Transverse colon (tissue), 4 donors: ENCODE measurements at places on chromosomes 12 and 14.

DNA sequence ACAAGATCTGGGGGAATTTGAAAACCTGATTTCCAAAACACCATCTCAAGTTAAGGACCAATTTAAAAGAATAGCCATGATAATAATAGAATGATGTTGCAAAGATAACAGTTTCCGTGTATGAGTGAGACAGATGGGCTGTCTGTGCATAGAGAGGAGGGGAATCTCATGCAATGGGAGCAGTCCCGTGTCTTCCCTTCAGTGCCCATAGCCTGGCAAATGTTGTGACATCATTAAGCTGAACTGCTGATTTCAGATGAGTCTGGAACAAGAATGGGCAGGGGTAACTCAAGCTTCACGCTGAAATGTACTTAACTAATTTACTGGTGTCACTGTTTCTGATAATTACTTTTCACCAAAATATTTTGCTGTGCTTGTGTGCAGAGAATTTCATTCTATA is 454.0 kb downstream of the FOXG1 start:
- no peak for DNase-seq
- no peaks in the 10 kb centered on the region for H3K36me3 ChIP-seq
- no peak overlapping the region for H3K27ac ChIP-seq
- H3K27me3 ChIP-seq: no peaks in the 10 kb centered on the region
- H3K4me1 ChIP-seq: no peaks in the 10 kb centered on the region
- H3K4me3 ChIP-seq: no peak overlapping the region

- H3K27me3 ChIP-seq: no peaks in the 10 kb centered on the region
- H3K4me3 ChIP-seq: no peak overlapping the region
- DNase-seq: no peak
- no peaks in the 10 kb centered on the region for H3K36me3 ChIP-seq
These were observed 372.2 kb downstream of the RAD51B start for GRCh38 chr14:68191567-68192321.

- no peak overlapping the region for H3K27ac ChIP-seq
- H3K4me1 ChIP-seq: peaks cover 4% of the 10 kb centered on the region
- H3K36me3 ChIP-seq: no peaks in the 10 kb centered on the region
- no peak for DNase-seq
- H3K27me3 ChIP-seq: no peaks in the 10 kb centered on the region
These were observed 11.2 kb downstream of the CEP170B start for GRCh38 chr14:104876251-104876699.

- H3K4me3 ChIP-seq: no peak overlapping the region
- H3K4me1 ChIP-seq: no peaks in the 10 kb centered on the region
- H3K36me3 ChIP-seq: no peaks in the 10 kb centered on the region
- H3K27me3 ChIP-seq: no peaks in the 10 kb centered on the region
These were observed 56.4 kb upstream of the USP44 start for GRCh38 chr12:95607642-95608041.

DNA sequence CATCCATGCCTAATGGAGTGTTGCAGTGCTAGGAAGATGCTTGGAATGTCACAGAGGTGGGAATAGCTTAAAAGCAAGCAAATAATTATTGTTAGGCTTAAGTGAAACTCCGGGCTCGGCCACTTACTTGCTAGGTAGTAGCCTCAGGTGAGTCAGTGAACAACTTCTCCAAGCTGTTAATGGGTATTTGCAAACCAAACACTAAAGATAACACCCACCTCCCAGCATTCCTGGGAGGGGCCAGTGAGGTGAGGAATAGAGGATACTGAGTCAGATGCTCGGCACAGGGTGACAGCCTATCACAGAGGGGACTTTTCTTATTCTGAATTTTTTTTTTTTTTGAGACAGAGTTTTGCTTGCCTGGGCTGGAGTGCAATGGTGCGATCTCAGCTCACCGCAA is 151.2 kb upstream of the RFLNA start:
- no peak for DNase-seq
- no peaks in the 10 kb centered on the region for H3K36me3 ChIP-seq
- H3K4me1 ChIP-seq: no peaks in the 10 kb centered on the region
- no peaks in the 10 kb centered on the region for H3K27me3 ChIP-seq
- H3K4me3 ChIP-seq: no peak overlapping the region
- H3K27ac ChIP-seq: no peak overlapping the region

GRCh38 chr14:95233702-95234241 is 76.4 kb upstream of the DICER1 start:
- no peak overlapping the region for H3K4me3 ChIP-seq
- H3K36me3 ChIP-seq: no peaks in the 10 kb centered on the region
- H3K27ac ChIP-seq: peak overlapping the region; percentile 71
- no peaks in the 10 kb centered on the region for H3K27me3 ChIP-seq
- peak; percentile 61 for DNase-seq

GRCh38 chr14:69531135-69531534 is 43.5 kb downstream of the CCDC177 start:
- H3K27me3 ChIP-seq: peaks cover under 1% of the 10 kb centered on the region
- H3K4me1 ChIP-seq: peaks cover 5% of the 10 kb centered on the region
- no peak overlapping the region for H3K27ac ChIP-seq
- no peaks in the 10 kb centered on the region for H3K36me3 ChIP-seq
- no peak overlapping the region for H3K4me3 ChIP-seq

GRCh38 chr14:91891101-91891500 is 23.8 kb upstream of the TC2N start:
- H3K4me3 ChIP-seq: no peak overlapping the region
- H3K27me3 ChIP-seq: no peaks in the 10 kb centered on the region
- no peaks in the 10 kb centered on the region for H3K36me3 ChIP-seq
- peaks cover 15% of the 10 kb centered on the region for H3K4me1 ChIP-seq
- no peak for DNase-seq

DNA sequence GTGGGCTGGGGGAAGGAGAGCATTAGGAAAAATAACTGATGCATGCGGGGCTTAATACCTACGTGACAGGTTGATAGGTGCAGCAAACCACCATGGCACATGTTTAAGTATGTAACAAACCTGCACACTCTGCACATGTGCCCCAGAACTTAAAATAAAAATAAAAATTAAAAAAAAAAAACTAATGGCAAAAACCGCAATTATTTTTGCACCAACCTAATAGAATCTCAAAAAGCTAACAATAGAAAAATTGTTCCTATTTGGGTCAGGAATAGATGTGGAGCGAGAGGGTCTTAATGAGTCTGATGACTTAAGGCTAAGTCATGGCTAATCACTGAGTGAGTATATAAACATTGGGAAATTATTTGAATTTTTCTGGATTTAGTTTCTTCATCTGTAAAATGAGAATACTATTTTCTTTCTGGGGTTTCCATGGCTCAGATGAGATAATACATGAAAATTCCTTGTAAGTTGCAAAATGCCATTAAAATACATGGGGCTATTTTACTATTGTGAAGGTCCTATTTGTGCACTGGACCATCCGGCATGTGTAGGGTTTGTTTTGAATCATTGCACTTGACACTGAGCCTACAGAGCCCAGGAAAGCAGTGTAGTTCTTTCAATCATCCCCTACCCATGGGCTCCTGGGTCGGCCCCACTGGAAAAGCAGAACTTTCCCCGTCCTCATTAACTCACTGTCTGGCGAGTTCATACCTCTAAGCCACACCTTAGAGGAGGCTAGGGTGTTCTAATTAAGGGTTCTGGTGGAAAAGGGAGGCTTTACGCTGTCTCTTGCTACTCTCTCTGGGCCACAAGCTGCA is 164.1 kb upstream of the NTF3 start:
- H3K27me3 ChIP-seq: no peaks in the 10 kb centered on the region
- no peaks in the 10 kb centered on the region for H3K4me1 ChIP-seq
- no peak overlapping the region for H3K4me3 ChIP-seq
- no peak overlapping the region for H3K27ac ChIP-seq

GRCh38 chr12:946212-946611 is 3.3 kb downstream of the RAD52 start:
- H3K4me3 ChIP-seq: no peak overlapping the region
- H3K27me3 ChIP-seq: no peaks in the 10 kb centered on the region
- H3K27ac ChIP-seq: no peak overlapping the region
- peaks cover 11% of the 10 kb centered on the region for H3K4me1 ChIP-seq
- H3K36me3 ChIP-seq: no peaks in the 10 kb centered on the region

GRCh38 chr14:102646615-102647014 is 54.2 kb downstream of the RCOR1 start:
- peaks cover 7% of the 10 kb centered on the region for H3K4me1 ChIP-seq
- DNase-seq: no peak
- no peak overlapping the region for H3K4me3 ChIP-seq
- H3K27me3 ChIP-seq: no peaks in the 10 kb centered on the region
- H3K36me3 ChIP-seq: no peaks in the 10 kb centered on the region
- no peak overlapping the region for H3K27ac ChIP-seq

DNA sequence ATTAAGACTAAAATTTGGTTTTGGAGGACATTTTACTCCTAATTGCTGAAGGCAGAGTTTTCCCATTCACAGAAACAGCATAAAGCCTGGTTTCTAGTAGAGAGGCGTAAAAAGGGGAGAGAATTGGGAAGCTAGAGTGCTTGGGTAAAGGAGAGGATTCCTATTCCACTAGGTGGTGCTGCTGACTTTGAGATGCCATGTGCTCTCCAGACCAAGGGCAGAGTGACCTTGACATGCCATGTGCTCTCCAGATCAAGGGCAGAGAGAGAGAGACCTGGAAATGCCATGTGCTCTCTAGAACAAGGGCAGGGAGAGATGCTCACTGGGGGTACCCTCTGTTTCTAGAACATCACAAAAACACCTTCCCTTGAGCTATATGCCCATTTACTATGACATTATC is 176.2 kb upstream of the PDZRN4 start:
- H3K4me3 ChIP-seq: no peak overlapping the region
- H3K36me3 ChIP-seq: no peaks in the 10 kb centered on the region
- H3K27me3 ChIP-seq: no peaks in the 10 kb centered on the region
- DNase-seq: no peak
- no peak overlapping the region for H3K27ac ChIP-seq
- H3K4me1 ChIP-seq: no peaks in the 10 kb centered on the region

DNA sequence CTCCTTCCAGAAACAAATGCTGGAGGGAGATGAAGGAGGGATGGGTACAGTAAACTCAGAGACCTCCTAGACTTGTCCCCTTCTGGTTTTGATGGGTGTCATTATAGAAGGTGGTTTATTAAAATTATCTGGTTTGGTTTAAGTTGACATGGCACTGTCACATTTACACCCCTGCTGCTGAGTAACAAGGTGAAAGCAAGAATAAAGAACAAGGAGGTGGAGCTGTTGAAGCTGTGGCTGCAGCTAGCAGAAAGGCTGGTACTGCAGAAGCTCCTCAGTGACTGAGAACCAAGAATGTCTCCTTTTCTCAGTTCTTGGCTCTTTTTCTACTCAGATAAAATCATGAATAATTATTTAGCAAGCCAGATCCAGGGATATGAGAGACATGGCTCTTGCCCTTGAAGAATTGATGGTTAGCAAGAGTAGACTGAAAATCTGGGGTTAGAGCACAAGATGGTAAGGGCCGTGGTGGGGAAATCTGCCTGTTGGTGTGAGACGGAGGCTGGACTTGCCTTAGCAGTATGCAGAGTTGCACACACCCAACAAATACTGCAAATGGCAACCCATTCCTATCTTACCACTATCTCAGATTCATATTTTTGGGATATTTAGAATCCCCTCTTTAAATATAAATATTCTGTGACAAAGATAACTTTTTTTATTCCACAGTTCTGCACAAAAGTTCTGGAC is at the start of gene GZMH:
Gene GZMH, minus strand, starts transcription at position 31 of the 690 bp plus-strand sequence. CDS start 72 bp downstream, outside the sequence.
- DNase-seq: no peak
- H3K4me1 ChIP-seq: no peaks in the 10 kb centered on the region
- no peaks in the 10 kb centered on the region for H3K27me3 ChIP-seq
- H3K27ac ChIP-seq: no peak within 1 kb of the TSS

DNA sequence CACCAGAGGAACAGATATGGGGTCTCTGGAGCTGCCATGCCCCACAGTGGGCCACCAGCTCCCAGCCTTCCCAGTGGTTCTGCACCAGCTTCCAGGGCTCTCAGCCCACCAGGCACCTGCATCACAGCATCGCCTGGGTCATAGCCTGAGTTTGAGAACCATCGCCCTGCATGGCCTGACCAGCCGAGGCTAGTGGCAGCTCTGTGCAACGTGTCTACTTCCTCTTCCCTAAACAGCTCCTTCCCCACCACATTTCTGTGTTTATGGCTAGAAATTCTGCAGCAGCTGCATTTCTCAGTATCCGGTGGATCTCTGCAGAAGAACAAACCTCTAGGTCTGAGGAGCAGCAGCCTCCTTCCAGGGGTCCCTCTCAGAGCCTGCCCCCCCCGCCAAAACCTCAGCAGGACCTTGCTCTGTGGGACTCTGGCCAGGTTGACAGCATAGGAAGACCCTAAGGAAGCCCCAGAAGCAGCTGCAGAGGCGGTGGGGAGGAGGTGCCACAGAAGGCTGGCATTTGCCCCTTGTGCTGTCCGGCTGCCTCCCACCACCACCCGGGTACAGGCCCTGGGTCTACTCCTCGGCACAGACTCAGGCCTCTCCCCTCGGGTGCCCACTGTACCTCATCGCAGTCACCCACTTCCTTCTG is 47.7 kb downstream of the PSMA6 start:
- H3K27me3 ChIP-seq: no peaks in the 10 kb centered on the region
- H3K36me3 ChIP-seq: no peaks in the 10 kb centered on the region
- H3K27ac ChIP-seq: peak overlapping the region; percentile 94
- peaks cover 78% of the 10 kb centered on the region for H3K4me1 ChIP-seq
- no peak overlapping the region for H3K4me3 ChIP-seq
- no peak for DNase-seq

DNA sequence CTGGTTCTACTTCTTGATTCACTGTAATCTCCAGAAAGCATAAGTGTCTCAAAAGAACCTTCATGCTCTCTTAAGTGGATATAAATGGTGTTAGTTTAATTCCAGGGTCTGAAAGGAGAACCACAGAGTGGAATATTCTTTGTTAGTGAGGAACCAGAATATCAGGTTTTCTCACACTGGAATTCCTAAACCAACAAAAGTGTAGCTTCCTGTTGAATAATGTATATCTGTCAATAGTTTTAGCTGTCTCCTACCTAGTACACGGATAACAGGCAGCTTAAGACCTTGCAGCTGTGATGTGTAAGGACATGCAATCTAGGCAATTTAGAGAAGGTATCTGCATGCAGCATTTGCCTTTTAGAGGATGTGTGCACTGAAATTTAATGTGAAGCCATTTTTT is 24.0 kb downstream of the LRIG3 start:
- DNase-seq: no peak
- H3K4me3 ChIP-seq: no peak overlapping the region
- H3K27me3 ChIP-seq: no peaks in the 10 kb centered on the region
- no peaks in the 10 kb centered on the region for H3K36me3 ChIP-seq
- H3K27ac ChIP-seq: no peak overlapping the region

- H3K27me3 ChIP-seq: no peaks in the 10 kb centered on the region
- H3K36me3 ChIP-seq: no peaks in the 10 kb centered on the region
- H3K4me1 ChIP-seq: no peaks in the 10 kb centered on the region
These were observed 61.7 kb upstream of the DDX11 start for GRCh38 chr12:31011746-31012566.
